ENCODE measurements at places on chromosomes 2 and 18.

- DNase-seq = no peak
Measured at GRCh38 chr2:187867165-187867564, 312.9 kb upstream of the TFPI start.

DNA sequence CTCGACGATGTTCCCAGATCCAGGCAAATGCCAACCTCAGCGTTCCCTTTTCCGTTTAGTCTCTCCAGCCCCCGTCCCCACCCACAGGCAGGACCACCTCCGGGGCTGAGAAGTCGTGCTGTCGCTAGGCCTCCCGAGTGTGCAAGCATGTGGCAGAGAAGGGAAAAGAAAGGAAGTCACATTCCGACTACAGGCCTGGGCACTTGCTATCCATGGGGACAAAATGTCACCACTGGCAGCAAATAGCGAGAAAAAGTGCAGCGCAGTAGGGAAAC, 420 bp downstream of the PIGN start:
- no peak for DNase-seq

DNA sequence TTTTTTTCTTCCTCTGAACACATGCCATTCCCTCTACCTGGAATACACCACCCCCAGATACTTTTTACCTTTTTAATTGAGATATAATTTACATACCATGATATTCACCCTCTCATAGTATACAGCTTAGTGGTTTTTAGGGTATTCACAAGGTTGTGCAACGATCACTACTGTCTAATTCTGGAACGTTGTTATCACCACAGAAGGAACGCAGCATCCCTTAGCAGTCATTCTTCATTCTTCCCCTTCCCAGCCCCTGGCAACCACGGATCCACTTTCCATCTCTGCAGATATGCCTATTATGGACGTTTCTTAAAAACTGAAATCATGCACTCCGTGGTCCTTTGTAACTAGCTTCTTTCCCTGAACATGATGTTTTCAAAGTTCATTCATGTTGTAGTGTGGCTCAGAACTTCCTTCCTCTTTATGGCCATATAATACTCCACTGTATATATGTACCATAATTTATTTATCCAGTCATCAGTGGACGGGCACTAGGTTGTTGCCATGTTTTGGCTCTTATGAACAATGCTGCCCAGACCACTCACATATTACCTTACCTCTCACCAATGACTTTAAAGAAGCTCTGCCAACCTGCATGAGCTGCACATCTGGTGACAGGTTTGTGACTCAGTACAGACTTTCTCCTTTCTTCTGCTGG, 168.9 kb downstream of the CTIF start:
- no peak for DNase-seq

DNA sequence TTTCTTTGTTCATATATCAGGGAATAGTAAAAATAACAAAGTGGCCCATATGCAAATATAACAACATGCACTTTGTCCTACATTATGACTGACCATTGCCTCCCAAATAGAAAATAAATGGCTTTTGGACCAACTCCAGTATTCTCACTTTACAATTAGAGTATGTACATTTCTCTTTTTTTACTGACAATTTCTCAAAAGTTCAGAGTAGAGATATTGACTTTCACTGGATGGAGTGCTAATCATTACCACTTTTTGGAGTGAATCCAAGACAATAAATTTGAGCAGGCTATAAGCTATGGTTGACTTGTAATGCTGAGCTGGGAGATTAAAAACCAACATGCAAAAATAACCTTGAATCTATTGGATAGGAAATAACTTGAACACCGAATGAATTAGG, 987.4 kb downstream of the SUCLG1 start:
- no peak for DNase-seq

- DNase-seq = no peak
Measured at GRCh38 chr2:78407960-78408794, 617.3 kb upstream of the REG3G start.

DNA sequence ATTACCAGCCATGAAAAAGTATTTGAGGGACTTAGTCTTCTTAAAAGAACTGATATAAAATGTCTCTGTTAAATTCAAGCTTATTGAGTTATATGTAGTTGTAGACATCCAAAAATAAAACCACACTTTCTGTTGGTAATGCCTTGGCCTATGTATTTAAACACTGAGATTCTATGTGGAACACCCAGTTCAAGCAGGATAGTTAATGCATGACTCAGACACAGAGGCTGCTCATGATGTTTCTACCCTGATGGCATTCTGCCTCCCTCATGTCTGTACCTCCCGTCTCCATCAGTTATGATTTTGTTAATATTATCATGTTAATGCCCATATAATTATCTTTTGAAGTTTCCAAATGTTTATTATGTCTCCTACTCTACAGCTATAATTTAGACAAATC, 164.5 kb downstream of the XIRP2 start:
- DNase-seq = no peak

GRCh38 chr2:207601774-207602173, 23.4 kb downstream of the METTL21A start:
- DNase-seq = no peak

GRCh38 chr2:149080971-149081370, 42.5 kb downstream of the LYPD6B start:
- no peak for DNase-seq

- no peak for DNase-seq
Measured at GRCh38 chr2:11813951-11814350, 67.5 kb downstream of the LPIN1 start.

GRCh38 chr2:197904446-197904845, 100.1 kb downstream of the PLCL1 start:
- DNase-seq = no peak

GRCh38 chr2:99431587-99432275, 58.1 kb downstream of the REV1 start:
- no peak for DNase-seq

GRCh38 chr2:222609381-222609780, 46.5 kb downstream of the FARSB start:
- DNase-seq = no peak

GRCh38 chr18:6648581-6648980, 80.9 kb upstream of the ARHGAP28 start:
- no peak for DNase-seq

DNA sequence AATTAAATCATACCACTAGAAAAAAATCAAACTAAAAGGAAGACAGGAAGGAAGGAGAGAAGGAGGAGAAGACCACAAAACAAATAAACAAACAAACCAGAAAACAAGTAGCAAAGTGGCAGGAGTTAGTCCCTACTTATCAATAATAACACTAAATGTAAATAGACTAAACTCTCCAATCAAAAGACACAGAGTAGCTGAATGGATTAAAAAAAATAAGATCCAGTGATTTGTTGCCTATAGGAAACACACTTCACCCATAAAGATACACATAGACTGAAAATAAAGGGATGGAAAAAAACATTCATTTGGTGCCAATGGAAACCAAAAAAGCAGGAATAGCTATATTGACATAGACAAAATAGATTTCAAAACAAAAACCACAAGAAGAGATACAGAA, 23.4 kb upstream of the BAZ2B start:
- DNase-seq = no peak

- no peak for DNase-seq
Measured at GRCh38 chr2:68734176-68734575, 435 bp upstream of the ARHGAP25 start.

DNA sequence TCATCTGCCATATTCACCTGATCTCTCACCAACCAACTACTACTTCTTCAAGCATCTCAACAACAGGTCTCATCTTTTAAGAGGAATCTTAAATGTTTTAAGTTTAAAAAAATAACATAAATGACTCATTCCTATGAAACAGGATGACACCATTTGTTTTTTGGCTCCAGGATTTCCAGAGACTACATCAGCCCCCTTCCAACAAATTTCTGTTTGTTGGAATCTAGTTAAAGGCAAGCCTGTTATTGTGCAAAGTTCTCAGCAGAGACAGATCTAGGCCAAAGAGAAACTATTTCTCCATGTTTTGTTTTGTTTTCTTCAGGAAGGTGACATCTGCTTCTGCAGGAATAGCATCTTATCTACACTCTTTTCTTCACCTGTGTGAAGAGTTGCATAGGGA, 204.8 kb upstream of the SH3BP4 start:
- no peak for DNase-seq

- DNase-seq = no peak
Measured at GRCh38 chr2:185335879-185336278, 402.7 kb upstream of the FSIP2 start.

GRCh38 chr2:33372940-33373553, 103.4 kb upstream of the RASGRP3 start:
- no peak for DNase-seq

- DNase-seq = no peak
Measured at GRCh38 chr2:48145845-48146452, 239.7 kb upstream of the FBXO11 start.

- DNase-seq = no peak
Measured at GRCh38 chr18:34627137-34627920, 82.8 kb upstream of the DTNA start.

DNA sequence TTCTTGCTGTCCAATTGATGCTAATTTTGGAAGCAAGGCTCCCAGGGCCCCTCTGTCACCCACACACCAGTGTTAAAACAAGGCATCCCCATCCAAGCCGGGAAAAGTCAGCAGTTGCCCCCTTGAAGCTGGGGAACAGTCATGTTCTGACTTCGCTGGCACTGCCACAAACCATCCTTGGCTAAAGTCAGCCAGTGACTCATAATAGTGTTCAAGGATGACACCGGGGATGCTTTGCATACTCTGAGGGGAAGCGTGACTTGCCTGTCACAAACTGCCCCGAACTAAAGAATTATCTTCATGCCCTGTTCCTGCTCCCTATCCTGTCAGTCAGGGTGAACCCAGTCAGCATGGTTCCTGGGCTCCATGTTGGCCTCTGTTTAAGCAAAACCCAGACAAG, 37.0 kb downstream of the TGFA start:
- no peak for DNase-seq

DNA sequence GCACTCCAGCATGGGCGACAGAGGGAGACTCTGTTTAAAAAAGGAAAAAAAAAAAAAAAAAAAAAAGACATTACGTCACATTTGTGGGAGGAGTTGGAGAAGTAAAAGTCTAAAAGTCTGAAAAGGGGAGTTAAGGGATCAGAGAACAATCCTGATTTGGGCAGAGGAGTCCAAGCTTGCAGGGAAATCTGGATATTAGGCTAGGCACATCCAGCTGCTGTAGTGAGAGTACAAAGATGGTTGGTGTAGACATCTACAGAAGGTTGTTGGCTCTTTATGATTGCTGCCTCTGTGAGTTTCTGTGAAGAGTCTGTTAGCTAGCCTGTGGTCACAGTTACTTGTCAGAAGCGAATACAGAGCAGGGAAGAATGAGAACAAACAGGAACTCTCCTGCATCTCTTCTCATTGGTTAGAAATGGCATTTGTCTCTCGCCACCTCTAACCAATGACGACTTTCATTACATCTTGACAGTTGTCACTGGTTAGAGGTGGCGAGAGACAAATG, 3.3 kb upstream of the OSBPL6 start:
- no peak for DNase-seq

DNA sequence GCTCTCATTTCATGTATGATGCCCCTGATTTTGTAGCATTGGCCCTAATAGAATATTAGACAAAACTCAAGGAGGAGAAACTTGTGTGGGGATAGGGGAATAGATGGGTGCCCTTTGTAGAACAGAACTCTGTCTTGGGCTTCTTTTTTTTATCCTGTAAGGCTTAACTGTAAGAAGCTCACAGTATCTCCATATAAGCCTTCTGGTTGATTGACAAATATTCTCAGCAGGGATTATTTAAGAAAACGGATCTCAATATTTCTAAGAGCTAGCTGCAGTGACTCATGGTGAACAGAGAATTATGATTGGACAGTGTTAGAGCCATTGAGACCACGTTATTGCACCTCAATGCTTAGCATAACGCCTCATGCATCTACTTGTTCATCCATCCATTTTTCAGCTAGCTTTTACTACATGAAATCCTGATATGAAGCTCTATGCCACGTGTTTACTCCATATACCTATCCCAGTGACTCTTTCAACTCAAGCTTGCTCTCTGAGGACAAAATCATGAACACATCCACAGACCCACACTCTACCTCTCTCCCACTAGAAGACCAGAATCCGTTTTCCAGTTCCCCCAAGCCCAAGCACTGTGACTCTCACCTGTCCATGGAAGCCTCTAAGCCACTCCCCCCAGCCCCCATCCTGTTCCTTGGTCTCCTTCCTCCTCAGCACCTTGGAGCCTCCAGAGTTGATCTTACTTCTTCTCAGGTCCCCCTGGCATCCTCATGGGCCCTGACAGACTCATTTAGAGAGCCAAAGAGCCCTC, 99.2 kb downstream of the BCL2L11 start:
- no peak for DNase-seq

GRCh38 chr2:120261387-120262006, 8.8 kb downstream of the RALB start:
- DNase-seq = no peak

- no peak for DNase-seq
Measured at GRCh38 chr18:51006061-51006818, 23.8 kb upstream of the SMAD4 start.
